Mesothelial cell of epicardium (in vitro differentiated cells): ENCODE measurements at places on chromosomes 1 and 21. TPM values are rescaled to one million over a fixed set of nuclear protein-coding genes. Genes with fewer than 3 reads are reported as not detected.
A peak's percentile ranks its signal among the peaks of the same experiment; 100 is the strongest.

Gene LY9
- total RNA-seq, result not detected in 3 replicates

Gene AIRE
- 0.13 to 0.23 TPM (median 0.18 TPM) in 3 replicates for total RNA-seq

DNA sequence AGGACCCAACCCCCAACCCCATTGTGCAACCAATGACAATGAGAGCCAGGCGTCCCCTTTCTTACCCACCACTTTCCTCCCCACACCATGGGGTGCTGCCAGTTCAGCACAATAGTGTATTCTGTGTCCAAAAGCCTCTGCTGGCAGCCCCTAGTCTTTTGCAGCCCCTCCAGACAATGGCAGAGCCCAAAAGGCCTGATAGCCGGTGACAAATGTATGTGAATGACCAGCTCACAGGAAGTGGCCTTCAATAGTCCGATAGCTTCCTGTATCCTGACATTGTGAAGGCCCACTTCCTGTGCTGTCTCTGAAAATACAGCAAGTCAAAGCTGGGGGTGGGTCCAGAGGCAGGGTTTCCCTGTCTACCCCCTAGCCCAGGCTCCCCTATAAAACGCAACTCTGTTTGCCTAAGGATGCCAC lies 16.6 kb downstream of the SMIM12 start:
- H3K36me3 ChIP-seq, result no peaks in the 10 kb centered on the region
- peaks cover 15% of the 10 kb centered on the region for H3K4me1 ChIP-seq
- H3K27ac ChIP-seq, result no peak overlapping the region
- no peaks in the 10 kb centered on the region for H3K27me3 ChIP-seq

Gene MARK1
- 10.4 to 15.1 TPM (median 11.8 TPM) in 3 replicates for total RNA-seq

DNA sequence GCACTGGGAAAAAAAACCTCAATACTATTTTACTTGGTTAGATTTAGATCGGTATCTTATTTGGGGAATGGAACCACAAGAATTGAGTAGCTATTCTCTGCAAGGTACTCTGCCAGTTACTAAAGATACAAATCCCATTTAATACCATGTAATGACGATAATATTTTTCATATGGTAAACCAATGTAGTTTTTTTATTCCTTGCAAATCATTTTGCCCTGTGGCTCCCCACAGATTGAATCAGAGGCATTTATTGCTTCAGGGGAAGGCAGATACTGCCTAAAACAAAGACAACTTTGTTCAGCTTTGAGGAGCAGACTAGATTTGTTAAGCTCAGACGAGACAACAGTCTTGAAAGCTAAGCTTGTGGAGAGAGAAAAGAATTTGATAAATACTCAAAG lies 226.7 kb upstream of the RUNX1 start:
- peak overlapping the region; percentile 78 for H3K27ac ChIP-seq
- peaks cover 1% of the 10 kb centered on the region for H3K36me3 ChIP-seq
- no peak overlapping the region for H3K4me3 ChIP-seq
- peaks cover 38% of the 10 kb centered on the region for H3K4me1 ChIP-seq

DNA sequence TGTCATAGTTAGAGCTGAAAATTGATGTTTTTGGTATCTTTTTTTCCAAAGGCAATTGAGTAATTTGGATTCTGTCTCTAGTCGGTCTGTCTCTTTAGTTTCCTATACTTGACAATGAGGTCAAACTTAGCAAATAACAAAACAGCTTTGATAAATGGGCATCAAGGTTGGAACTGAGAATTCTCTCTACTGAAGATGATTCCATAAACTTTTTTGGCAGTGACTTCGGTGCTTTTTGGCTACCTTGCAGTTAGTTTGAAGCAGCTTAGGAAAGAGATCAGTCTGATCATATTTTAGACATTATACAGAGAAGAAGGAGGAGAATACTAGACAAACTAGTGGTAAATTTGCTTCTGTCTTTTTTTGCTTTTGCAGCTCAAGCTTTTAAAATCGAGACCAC lies 559 bp downstream of the VCAM1 start:
- H3K27me3 ChIP-seq, result peaks cover 6% of the 10 kb centered on the region
- H3K36me3 ChIP-seq, result peaks cover 2% of the 10 kb centered on the region
- H3K4me3 ChIP-seq, result peak overlapping the region; percentile 64
- no peak for DNase-seq
- peak overlapping the region; percentile 75 for H3K27ac ChIP-seq

Gene ERICH3
- total RNA-seq, result not detected in 3 replicates

Gene ADGRB2
- total RNA-seq, result 21.5 to 24.0 TPM (median 21.9 TPM) in 3 replicates

- no peak for DNase-seq
- H3K27ac ChIP-seq, result no peak within 1 kb of the TSS
- no peak within 1 kb of the TSS for H3K4me3 ChIP-seq
- peaks cover 56% of the 10 kb centered on the region for H3K27me3 ChIP-seq
- H3K36me3 ChIP-seq, result no peaks in the 10 kb centered on the region
- peaks cover 23% of the 10 kb centered on the region for H3K4me1 ChIP-seq
Observed at GRCh38 chr1:156618853-156619581, at the start of gene HAPLN2. HAPLN2 (plus strand) TSS chr1:156619415; CDS start chr1:156623491, 4,076 bp downstream.

Gene CBR3
- 0.31 TPM in 1 of 3 replicates, not detected in the others for total RNA-seq

Gene C8B
- not detected in 3 replicates for total RNA-seq

GRCh38 chr1:61089338-61089737 lies 7.0 kb downstream of the NFIA start:
- H3K4me3 ChIP-seq, result peak overlapping the region; percentile 13

Gene TMPRSS2
- total RNA-seq, result 1.3 to 2.6 TPM (median 1.9 TPM) in 3 replicates

- H3K4me3 ChIP-seq, result no peak overlapping the region
- no peaks in the 10 kb centered on the region for H3K27me3 ChIP-seq
- H3K27ac ChIP-seq, result peak overlapping the region; percentile 77
- no peaks in the 10 kb centered on the region for H3K36me3 ChIP-seq
- peaks cover 34% of the 10 kb centered on the region for H3K4me1 ChIP-seq
Observed at GRCh38 chr1:226697151-226697928, 41.7 kb downstream of the ITPKB start.

- H3K27me3 ChIP-seq, result no peaks in the 10 kb centered on the region
- peaks cover 20% of the 10 kb centered on the region for H3K4me1 ChIP-seq
- H3K27ac ChIP-seq, result no peak overlapping the region
Observed at GRCh38 chr1:111596499-111596898, 23.1 kb upstream of the RAP1A start.

Gene LRRN2
- 3.3 to 4.3 TPM (median 3.9 TPM) in 3 replicates for total RNA-seq

Gene PCBP3
- total RNA-seq, result 5.0 to 5.4 TPM (median 5.1 TPM) in 3 replicates

DNA sequence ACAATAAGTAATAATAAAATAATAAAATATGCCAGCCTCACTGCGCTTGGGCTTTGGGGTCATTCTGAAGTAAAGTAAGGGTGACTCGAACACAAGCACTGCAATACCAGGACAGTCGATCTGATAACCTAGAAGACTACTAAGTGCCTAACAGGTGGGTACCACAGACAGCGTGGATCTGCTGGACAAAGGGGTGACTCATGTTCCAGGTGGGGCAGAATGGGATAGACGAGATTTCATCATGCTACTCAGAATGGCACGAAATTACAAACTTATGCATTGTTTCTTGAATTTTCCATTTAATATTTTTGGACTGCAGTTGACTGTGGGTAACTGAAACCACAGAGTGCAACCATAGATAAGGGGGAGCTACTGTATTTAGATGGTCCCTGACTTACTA lies 221.1 kb upstream of the GREM2 start:
- no peak overlapping the region for H3K4me3 ChIP-seq
- H3K36me3 ChIP-seq, result no peaks in the 10 kb centered on the region
- H3K27ac ChIP-seq, result no peak overlapping the region
- peaks cover 5% of the 10 kb centered on the region for H3K27me3 ChIP-seq
- peaks cover 13% of the 10 kb centered on the region for H3K4me1 ChIP-seq
- no peak for DNase-seq

Gene HES3
- not detected in 3 replicates for total RNA-seq

DNA sequence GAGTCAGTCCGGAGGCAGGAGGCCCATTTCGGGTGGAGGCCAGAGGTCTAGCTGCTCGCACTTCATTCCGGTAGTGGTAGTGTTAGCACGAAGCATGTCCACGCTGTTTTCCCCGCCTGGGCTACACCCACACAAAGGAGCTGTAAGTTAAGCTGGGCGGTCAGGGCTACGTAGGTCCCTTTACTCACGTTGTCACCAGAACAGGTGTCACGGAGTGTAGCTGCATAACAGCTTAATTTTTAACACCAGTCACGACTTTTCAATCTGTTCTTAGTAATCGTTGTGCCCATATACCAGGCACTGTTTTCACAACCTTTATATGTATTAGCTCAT lies 15.6 kb downstream of the HLX start:
- no peaks in the 10 kb centered on the region for H3K36me3 ChIP-seq
- no peak for DNase-seq
- H3K27ac ChIP-seq, result no peak overlapping the region
- H3K4me3 ChIP-seq, result peak overlapping the region; percentile 53
